NCI-H1105 (cell line): ENCODE measurements at places on chromosomes 4 and X.

DNA sequence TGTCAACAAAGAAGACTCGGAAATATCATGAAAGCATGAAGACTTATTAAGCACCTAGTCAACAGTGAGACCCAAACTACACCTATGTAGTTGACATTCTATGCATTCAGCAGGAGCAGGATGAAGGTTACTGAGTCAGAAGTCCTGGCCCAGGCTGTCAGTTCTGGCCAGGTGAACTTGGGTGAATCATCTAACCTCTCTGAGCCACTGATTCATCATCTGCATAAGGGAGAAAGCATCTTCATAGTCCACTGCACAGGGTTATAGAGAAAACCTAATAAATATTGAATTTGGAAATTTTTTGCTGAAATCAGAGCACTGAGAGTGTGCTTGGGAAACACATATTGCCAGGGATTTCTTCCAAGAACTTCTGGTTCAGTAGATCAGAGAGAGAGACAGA is 296.0 kb upstream of the SFRP2 start:
- no peak for DNase-seq

- no peak for DNase-seq
Observed at GRCh38 chr4:85477534-85477933, 2.6 kb downstream of the ARHGAP24 start.

DNA sequence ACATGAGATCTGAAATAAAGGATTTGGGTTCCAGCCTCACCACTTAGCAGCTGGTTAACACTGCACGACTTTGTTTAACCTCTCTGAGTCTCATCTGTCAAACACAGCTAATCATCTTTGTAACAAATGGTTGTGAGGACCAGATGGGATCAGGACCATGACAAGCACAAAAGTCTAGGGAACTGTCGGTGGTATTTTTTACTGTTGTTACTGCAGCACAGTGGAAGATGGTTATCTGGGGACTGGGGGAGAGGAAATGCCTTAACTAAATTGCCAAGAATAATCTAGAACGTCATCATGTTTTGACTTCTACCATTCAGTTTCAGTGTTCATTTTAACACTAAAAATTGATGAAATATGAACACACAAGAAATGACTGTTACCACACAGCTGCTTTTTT is 99.5 kb downstream of the ADGRA3 start:
- DNase-seq, result no peak

GRCh38 chrX:101265869-101266428 is 25.2 kb downstream of the TAF7L start:
- no peak for DNase-seq

DNA sequence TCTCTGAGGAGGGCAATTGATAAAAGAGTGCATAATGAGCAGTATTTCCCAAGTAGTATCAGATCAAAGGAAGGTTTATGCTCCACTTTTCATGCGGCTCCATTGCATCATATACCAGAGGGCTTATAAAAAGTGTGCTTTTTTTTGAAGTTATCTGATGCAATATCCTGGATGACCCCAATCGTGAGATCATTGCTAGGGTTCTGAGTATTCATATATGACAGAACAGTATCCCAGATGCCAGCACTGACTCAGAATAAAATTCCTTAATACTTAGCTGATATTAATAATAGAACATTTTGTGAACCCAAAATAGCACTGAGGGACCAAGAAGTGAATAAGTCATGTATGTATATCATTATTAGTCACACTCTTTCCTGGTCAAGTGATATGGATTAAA is 945.5 kb upstream of the AGA start:
- DNase-seq, result no peak

- no peak for DNase-seq
Observed at GRCh38 chr4:169620880-169621248, 486 bp downstream of the CLCN3 start.

DNA sequence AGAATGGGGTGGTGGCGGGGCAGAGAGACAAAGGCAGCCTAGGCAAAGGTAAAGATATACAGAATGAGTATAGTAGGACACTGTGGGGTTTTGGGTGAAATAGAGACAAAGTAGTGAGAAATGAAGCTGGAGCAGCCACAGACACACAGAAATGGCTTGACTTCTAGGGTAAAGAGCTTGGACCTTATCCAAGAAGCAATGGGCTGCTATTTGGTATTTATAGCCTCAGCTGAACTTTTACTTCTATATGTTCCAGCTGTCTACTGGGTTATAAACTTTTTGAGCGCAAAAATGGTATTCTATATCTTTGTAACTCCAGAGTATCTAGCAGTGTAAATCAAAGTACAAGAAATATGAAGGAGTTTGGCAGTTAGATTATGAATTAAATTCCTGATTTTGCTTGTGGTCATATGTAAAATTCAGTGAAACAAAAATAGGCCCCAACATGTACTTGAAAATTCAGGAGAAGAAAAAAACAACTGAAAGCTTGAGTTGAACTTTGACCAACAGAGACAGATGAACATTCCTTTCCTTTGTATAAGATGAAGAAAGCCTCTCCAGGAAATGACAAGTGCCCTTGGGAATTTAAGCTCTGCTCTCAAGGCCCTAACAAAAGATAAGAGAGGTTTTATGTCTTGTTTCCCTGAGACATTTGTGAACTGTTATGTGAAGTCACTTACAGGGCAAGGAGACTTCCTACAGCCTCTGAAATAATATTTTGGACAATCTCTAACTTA is 354.1 kb downstream of the CHIC1 start:
- DNase-seq, result no peak

- DNase-seq, result no peak
Observed at GRCh38 chrX:154599531-154599930, 14.6 kb downstream of the CTAG1A start.

- DNase-seq, result no peak
Observed at GRCh38 chrX:121103381-121103780, 56.0 kb downstream of the GLUD2 start.

GRCh38 chrX:69082055-69082752 is 83.0 kb downstream of the PJA1 start:
- DNase-seq, result no peak

- DNase-seq, result peak; percentile 46
Observed at GRCh38 chrX:131841496-131842437, 181.3 kb upstream of the STK26 start.

DNA sequence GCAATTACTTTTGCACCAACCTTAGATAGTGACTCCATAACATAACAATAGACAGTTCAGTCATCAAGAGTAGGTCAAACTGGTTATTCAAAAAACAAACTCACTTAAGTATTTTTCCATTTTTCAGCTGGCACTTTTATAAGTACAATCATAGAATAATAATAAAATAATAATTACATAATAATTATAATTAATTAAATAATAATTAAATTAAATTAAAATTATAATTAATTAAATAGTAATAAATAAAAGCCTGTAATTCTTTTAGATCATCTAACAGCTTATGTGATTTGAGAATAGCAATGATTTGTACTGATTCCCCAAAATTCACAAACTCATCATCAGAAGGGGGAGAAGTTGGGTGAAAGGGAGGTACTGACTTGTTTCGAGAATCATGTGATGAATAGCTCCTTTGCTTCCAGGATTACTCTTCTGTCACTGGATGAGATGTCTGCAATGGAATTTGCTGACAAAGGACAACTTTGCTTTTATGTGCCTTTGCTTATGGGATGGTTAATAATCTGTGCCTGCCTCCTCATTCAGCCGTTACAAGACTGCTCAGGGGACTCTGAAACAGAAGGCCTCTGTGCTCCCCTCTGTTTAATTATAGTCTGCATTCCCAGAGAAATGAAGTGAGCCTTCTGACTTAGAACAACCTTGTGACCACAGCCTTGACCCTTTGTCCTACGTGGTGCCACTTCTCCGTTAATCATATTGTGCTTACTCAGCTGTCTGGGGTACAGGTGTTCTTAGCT is 104.8 kb upstream of the ENPEP start:
- no peak for DNase-seq

- no peak for DNase-seq
Observed at GRCh38 chrX:22248401-22248800, 24.3 kb upstream of the CBLL2 start.

GRCh38 chrX:1424147-1424851 is 28.4 kb downstream of the ASMTL start:
- DNase-seq, result no peak

- DNase-seq, result no peak
Observed at GRCh38 chr4:80173401-80173800, 23.9 kb upstream of the PRDM8 start.

DNA sequence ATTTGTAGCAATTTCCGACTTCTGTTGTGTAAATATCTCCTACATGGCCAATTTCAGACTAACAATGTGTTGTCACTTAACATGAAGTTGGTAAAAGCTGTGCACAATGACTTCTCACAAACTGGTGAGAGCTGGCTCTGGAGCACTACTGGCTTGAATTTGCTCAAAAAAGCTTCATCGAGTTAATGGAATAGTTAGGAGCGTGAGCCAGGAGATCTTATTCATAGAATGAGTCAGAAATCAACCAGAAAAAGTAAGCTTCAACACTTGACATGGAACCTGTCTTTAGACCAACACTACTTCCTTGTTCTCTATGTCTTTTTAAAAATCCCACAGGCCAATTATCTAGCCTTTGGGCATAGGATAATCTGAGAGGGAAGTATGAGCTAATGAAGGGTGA is 7.9 kb upstream of the CHRDL1 start:
- no peak for DNase-seq
